ENCODE measurements at places on chromosomes 4 and X.

DNA sequence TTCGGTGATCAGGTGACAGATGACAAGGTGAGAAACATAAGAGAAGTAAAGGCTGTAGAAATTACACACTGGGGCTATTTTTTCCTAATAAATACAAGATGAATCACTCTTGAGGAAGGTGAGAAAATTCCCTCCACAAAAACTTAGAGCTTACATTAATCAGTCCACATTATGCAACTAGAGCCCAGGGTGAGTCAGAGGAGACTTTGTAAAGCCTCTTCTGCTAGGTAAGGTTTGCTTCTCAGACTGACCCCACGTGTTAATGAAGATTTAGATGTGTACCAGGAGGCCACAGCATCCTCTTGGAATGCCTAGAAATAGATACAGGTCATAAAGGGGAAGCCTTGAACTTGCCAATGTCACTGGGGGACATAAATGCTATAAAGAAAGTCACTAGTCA lies 396.0 kb upstream of the SMIM31 start:
- DNase-seq: no peak

- DNase-seq: no peak
These were observed 295.0 kb downstream of the CENPC start for GRCh38 chr4:67250131-67250896.

DNA sequence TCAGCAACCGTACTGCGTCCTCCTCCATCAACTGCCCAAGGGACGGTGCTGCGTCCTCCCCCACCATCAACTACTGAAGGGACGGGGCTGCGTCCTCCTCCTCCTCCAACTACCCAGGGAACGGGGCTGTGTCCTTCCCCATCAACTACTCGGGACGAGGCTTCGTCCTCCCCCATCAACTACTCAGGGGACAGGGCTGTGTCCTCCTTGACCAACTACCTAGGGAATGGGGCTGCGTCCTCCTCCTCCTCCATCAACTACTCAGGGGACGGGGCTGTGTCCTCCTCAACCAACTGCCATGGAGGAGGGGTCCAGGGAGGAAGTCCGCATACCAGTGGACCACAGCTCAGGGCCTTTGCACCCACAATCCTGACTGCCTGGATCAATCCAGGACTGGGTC lies 24.4 kb downstream of the PPP2R3B start:
- no peak for DNase-seq

DNA sequence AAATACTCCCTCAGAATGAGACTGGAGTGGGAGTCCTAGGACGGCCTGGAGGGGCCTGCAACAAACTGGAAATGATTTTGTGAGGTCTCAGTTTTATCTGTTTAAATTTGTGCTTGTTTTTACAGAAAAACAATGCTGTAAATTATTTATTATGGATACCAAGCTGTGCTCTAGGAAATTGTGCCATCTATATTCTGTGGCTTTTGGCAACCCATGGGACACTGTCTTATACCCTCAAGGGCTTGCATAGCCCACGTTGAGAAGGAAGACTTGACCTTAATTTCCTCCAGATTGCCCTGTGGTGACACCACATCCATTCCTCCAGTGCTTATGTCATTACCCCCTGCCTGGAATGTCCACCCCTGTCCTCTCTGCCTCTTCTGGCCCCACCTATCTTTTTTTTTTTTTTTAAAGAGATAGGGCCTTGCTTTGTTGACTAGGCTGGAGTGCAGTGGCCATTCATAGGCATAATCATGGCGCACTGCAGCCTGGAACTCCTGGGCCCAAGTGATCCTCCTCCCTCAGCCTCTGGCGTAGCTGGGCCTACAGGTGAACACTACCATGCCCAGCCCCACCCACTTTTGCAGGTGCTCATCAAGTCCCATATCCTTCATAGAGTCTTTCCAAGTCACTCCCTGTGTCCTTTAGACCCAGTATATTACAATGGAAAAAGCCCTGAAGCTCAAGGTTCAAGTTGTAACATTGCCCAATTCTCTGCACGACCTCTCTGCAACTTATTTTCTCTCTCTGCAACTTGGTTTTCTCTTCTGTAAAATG lies 77.4 kb downstream of the HPRT1 start:
- DNase-seq: no peak

- no peak for DNase-seq
These were observed 45.4 kb downstream of the COMMD8 start for GRCh38 chr4:47418147-47418546.

DNA sequence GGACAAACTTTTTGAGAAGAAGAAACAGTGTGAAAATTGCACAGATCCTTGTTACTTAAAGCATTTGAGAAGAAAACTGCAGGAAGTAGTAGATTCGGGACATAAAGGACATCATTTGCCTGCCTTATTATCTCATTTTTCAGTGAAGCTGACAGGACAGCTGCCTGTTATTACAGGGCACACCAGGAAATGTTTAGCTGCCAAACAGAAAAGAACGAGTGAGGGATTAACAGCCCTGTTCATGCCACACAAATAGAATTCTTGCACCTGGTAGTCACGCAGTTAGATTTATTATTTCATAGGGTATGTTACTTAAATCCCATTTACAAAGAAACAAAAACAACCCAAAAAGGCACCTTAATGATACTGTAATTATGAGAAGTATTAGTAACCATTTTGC lies 100.6 kb downstream of the CHIC2 start:
- DNase-seq: no peak

DNA sequence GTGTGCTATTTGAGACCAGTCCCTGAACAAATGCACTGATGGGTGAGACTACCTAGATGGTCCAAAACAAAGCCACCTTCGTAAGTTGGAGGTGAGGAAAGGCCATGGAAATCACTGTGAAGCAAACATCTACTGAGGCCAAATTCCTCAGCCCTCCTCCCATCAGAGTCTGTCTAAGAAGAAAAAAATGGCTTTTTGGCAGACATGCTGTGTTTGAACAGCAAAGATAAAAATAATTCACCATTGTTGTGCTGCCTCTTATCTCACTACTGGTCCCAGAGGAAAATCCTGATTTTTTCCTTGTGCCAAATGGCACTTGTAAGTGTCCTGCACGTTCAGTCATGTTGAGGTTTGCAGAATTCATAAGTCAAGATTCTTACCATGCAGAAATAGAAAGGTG lies 7.9 kb downstream of the MAGEB18 start:
- DNase-seq: no peak

DNA sequence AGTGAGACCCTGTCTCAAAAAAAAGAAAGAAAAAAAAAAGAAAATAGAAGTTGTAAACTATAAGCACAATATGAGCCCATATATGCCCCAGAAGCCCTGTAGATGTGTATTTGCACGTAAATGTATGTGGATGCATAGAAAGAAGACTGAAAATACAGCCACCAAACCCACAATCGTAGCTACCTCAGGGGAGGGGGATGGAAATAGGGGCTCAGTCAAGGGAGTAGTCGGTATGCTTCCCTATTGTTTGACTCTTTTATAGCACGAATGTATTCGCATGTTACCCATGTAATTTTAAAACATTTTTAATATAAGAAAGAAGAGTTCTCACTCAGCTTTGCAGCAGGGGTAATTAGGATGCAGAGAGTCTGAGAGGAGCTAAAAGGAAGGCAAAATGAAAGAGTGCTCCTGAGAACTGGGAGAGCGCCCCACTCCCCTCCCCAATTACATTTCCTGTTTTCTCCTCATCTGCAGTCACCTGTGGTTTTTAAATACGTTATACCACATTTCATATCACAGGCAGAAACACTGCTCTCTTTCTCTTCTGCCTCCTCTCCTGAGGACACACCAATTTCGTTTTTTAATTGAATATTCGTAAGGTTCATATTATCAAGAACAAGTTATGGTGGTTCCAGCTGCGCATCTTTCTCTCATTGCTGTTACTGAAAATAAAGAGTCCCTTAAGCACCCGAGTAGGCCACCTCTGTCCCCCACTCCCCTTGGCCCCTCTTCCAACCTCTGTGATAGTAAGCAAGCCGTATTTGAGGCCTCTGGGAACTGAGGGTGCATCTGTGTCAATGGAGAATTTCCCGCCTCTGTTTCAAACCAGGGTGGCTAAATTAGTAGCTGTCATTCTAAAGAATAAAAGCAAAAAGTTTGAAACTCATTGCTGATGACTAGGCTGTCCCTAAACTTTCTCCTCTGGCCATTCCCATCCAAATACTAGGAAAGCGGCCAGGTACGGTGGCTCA lies 10.7 kb downstream of the SEPTIN6 start:
- no peak for DNase-seq

GRCh38 chrX:119706616-119707015 lies 13.6 kb upstream of the SEPTIN6 start:
- DNase-seq: no peak

- DNase-seq: no peak
These were observed 44.9 kb upstream of the FAM47C start for GRCh38 chrX:36963069-36963808.

DNA sequence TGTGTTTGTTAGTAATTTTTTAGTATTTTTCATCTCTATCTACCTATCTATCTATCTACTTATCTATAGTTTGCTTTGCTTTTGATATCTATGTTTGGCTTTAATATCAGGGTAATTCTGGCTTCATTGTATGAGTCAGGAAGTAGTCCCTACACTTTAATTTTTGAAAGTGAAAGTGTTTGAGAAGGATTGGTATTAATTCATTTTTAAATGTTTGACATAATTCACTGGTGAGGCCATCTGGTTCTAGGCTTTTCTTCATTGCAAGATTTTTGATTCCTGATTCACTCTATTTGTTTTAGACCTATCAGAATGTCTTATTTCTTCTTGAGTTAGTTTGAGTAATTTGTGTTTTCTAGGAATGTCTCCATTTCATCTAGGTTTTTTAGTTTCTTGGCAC lies 20.2 kb upstream of the TCP11X2 start:
- DNase-seq: no peak

- DNase-seq: no peak
These were observed 3.5 kb upstream of the SAP30 start for GRCh38 chr4:173367285-173367684.

DNA sequence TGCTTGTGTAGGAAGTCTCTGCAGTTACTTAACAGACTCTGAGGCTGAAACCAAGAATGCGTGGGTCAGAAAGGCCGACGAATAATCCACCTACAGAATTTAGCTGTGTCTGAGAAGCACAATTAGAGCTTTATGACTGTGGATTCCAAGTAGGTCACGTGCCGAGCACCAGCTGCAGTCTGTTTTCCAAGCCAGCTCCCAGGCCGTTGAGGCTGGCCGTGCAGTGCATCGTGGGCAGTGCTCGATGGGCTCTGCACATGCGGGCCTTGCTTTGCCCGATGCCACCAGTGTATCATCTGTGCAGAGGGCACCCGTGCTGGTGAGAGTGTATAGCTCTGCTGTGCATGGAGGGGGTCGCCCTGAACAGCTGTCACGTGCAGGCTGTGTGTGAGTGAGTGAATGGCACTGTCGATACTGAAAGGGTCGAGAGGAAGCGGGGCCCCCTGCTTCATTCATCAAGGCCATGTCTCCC lies 67.5 kb upstream of the CLDN34 start:
- no peak for DNase-seq

DNA sequence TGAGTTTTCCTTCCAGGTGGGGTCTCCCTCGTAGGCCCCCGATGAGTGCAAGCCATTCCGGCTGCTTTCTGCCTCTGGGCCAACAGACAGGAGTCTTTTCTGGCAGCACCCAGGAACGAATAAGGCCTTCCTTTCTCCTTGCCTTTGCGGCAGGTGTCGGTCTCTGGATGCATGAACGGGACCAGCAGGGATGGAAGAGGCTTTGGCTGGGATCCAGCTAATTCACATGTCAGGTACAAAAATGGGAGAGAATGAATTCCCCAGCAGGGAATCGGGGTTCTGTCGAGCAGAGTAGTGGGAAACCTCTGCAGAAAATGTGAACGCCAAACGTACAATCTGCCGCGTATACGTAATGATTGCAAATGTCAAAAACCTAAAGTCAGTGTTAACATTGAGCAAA lies 146.1 kb upstream of the TBL1X start:
- no peak for DNase-seq

DNA sequence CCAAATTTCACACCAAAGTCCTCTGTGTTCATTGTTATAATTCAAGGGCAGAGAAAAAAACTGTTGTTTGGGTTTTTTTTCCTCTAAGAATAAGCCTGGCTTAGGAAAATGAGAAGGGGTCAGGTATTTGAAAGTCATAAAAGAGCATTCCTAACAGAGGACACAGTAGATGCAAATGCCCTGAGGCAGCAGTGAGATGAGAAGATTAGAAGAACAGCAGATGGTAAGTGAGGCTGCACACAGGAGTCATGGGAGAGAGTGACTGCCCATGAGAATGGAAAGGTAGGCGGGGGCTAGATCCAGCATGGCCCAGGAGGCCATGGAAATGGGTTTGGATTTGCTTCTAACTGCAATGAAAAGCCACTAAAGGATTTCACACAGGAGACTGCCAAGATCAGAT lies 107.5 kb upstream of the RBPJ start:
- DNase-seq: no peak

DNA sequence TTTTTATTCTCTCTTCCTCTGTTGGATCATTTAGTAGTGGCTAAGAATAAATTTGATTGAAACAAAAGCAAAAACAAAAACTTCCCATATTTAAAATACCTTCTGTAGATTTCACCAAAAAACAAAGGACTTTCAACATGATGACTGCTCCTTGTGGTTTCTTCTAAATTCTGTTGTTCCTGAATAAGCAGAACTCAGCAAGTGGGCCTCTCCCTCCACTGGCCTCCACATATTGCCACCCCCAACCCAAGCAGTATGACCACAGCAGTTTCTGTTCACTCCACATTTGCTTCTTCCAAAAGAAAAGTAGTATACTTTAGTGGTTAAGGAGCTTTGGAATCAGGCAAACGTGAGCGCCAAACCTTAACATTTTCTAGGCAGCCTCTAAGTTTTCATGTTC lies 114.7 kb downstream of the COX18 start:
- no peak for DNase-seq

DNA sequence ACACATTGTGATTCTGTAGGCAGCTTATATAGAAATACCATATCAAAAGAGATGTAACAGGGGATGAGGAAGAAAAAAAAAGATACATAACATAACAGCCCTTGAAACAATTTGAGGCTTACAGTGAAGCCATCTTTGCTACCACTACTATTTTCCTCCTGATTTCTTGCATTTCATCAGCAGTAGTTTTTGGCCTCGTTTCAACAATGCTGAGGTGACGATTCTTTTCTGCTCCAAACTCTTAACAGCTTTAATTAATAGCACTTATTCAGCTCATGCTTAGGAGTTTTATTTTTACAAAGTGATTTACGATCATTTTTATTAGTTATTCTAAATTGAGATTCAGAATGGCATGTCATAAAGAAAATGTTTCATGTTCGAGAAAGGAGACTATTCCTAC lies 163.2 kb downstream of the DCK start:
- no peak for DNase-seq

DNA sequence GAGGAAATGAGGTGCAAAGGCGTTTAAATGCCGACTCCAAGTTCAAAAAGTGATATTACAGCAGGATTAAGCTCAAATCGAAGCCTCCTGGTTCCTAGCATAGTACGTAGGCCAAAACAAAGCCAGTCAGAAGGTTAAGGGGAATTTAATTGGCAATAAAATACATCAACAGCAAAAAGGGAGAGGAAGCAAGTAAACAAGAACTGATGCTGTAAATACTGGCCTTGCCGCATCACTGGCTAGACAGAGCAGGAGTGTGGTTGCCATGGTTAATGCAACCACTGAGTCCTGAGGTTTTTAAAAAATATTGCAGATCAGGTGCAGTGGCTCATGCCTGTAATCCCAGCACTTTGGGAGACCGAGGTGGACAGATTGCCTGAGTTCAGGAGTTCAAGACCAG lies 63.2 kb upstream of the FBXW7 start:
- DNase-seq: no peak
